ENCODE measurements at places on chromosomes 5 and 9. TPM values are rescaled to one million over a fixed set of nuclear protein-coding genes. Genes with fewer than 3 reads are reported as not detected.

DNA sequence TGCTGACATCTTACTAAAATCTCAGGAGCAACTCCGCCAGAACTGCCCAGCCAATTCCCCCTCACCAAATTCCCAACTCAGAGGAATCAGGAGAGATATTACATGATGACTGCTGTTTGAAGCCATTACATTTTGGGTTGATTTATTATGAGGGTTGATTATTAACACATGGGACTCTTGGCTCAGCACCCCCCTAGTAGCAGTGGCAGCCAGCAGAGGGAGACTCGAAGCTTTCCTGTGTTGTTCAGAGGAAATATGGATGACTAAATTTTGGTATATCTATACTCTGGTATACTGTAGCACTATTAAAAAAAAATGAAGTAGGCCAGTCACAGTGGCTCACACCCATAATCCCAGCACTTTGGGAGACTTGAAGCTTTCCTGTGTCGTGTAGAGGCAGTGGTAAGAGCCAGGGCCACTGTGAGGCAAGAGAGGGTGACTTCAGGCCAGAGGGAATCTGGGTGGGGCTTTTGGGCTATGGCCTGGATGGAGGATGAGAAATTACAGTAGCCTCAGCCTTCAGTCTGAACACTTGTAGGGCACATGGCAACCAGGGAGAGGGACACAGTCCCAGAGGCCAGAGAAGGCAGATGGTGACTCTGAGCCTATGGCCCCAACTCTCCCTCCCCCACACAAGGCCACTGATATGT, 111.4 kb downstream of the LHX2 start:
- DNase-seq: no peak

DNA sequence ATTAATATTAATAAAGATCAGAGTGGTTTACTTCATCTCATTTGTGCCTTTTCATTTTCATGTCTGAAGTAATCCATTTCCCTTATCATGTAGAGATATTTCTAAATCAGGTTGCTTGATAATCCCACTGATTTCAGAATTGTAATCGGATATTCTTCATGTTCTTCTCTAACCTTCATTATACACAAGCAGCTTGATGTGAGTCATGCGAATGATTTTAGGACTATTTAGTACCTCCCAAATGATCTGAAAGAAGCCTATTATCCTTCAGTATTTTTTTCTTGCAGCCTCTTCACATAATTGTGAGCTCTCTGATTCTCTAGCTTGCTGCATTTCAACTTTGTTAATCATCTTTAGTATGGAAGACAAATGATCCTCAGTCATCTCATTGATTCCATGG, 182.0 kb downstream of the GIN1 start:
- DNase-seq: no peak

GRCh38 chr5:172569861-172570558, 71.1 kb upstream of the NEURL1B start:
- DNase-seq: no peak

- DNase-seq: no peak
Measured at GRCh38 chr5:174134545-174134944, 89.0 kb downstream of the NSG2 start.

DNA sequence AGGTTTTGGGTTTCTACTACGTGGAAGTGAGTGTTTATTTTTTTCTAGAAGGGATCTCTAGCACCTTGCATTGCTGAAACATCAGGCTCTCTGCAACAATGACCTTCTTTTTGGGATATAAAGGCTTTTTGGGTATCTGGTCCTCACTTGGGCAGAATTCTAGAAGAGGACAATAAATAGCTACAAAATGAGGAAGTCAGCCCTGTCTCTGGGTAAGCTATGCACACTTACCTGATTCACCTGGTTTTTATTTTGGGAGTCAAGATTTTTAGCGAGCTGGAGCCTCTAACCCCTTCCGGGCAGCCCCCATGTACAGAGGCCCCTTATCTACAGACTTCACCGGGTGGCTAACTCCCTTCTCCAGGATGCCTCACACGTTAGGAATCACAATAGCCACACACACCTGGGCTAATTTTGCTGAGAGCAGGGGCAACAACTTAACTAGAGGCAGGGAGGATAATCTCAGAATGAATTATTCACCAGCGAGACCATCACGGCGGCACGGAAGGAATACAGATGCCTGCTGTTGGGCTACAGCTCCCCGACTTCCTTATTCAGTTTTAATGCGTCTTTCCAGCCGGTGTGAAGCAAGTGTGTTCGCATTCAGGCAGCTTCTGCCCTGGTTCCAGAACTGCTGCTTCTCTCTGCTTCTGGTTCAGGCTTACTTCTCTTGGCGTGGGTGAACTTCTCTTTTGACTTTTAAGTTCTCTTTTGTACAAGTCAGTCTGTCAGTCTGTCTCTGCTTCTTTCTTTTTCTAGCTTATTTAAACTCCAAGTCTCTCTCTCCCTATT, 341.0 kb upstream of the PANK3 start:
- DNase-seq: no peak

GRCh38 chr5:127370631-127371030, 80.0 kb downstream of the MEGF10 start:
- no peak for DNase-seq

- no peak for DNase-seq
Measured at GRCh38 chr9:108897324-108898096, 35.4 kb downstream of the ACTL7A start.

DNA sequence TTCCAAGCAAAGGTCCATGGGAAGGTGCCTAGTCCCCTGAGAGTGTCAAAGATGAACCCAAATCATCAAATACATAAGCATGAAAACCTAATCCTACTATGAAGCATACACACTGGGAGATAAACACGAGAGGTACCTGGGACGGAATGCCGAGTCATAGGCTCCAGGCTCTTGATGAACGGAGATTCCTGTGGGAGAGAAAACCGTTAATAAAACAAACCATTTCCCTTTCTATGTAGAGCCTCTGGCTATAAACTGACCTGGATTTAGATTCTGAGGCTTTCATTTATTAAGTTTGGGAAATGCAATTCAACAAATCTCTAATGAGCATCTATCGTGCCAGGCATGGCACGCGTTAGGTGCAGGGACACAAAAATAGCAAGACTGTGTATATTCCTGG, 206.4 kb upstream of the IL12B start:
- DNase-seq: no peak

DNA sequence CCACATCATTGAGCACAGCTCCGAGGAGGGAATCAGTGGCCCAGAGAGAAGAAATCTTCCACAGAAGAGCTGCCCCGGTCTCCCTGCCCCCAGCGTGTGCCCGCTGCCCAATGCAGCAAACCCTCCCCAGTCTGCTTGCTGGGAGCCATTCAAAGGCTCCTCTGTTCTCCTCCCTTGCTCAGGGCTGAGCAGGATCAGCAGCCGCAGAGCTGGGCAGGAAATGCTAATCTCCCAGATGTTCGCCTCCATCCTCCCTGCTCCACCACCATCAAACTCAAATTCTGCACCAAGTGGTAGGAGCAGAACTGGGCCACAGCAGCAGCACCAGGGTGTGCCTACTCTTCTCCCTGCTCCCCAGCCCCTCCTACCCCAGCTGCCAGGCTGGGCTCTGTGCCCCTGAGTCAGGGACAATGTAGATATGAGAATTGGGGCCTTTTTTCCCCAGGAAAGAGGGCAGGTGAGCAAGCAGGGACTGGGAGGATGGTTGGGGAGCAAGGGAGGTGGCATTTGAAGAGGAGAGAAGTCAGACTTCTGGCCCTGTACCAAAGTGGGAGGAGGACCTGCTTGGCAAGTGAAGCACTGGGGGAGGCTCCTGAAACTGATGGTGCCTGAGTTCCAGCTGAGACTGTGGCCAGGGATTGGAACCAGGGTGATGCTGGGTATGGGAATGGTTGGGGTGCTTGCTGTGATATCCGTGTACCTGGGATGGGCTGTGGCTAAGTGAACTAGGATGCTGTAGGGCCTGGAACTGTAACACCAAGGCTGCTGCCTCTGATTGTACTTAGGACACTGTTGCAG, 1.9 kb upstream of the PCDH1 start:
- no peak for DNase-seq

GRCh38 chr9:37997636-37998374, 71.2 kb downstream of the SHB start:
- DNase-seq: no peak

DNA sequence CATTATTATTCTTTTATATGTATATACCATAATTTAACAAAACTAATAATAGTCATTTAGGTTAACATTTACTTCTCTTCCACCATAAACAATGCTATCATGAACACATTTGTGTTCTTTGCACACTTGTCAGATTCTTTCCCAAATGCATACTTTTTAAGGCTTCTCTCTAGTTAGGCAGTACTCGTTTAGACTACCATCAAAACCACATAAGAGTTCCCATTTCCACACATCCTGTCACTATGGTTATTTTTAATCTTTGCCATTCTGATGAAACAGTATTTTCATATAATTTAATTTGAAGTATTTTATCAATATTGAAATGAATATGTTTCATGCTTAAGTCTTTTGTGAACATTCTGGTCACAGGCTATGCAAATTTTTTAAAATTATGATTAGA, 15.1 kb downstream of the DROSHA start:
- no peak for DNase-seq

DNA sequence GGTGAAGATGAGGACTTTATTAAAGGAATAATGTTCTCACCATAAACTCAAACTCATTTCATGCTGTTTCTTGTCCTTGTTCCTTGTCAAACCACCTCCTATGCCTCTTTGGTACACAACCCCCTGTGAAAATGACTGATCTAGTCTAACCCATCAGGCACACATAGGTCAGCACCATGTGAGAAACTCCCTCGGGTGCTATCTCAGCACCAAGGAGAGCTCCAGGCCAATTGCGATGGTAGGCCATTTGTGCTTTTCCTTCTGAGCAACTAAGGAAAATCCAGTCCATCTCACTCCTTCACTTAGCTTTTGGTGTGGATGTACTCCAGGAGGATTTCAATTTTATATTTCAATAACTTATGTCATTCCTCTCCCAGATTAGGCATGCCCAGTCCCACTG, 199.8 kb downstream of the ZNF608 start:
- DNase-seq: no peak

DNA sequence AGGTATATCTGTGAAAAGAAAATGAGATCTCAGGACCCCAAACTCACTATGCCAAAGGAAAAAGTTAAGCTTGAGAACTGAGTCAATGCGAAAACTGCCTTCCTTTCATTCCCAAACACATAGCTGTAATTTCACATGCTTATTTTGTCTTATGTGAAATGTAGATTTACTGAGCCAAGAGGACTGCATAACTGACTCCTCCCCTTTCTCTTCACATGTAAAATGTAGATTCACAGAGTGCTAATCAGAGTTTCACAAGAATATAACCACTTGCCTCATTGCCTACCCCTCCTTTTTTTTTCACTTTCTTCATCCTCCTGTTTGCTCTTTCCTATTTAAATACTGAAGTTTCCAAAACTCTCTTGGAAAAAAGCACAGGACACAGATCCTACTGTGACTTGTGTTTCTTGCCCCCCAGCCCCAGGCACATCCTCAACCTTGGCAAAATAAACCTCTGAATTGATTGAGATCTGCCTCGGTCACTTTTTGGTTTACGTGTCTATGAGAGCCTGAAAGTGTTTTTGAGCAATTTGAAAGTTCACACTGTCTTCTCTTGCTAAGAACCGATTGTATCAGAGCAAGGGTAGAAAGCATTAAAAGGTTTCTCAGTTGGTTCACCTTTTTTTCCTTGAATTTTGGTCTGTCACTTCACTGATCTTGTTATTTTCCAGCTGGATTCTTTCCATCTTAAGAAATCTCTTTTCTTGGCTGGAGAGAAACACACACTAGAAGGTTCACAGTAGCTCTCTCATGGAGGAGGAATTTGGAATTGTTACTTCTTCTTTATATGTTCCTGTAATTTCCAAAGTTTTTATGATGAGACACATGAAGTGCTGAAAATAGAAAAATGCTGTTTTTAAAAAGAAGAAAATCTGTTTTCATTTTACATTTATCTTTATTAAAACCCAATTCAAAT, 44.8 kb upstream of the SNAPC3 start:
- DNase-seq: no peak

- no peak for DNase-seq
Measured at GRCh38 chr5:167479779-167480178, 811.7 kb upstream of the WWC1 start.

DNA sequence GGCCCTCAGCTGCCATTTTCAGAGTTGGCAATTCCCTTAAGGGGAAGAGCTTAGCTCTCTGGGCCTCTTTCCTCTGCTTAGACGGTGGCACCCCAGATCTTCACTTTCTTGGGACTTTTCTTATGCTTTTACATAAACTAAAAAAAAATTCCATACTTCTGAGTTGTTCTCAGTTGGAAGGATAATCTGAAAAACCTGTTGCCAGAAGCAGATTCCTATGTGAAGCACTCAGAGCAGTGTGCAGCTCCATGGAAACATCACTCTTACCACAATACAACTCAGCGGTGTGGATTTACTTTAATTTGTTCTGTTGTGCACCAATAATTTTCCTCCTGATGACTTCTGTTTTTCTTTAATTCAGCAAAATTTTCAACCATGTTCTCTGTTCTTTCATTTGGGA, 44.1 kb upstream of the MROH2B start:
- DNase-seq: no peak

DNA sequence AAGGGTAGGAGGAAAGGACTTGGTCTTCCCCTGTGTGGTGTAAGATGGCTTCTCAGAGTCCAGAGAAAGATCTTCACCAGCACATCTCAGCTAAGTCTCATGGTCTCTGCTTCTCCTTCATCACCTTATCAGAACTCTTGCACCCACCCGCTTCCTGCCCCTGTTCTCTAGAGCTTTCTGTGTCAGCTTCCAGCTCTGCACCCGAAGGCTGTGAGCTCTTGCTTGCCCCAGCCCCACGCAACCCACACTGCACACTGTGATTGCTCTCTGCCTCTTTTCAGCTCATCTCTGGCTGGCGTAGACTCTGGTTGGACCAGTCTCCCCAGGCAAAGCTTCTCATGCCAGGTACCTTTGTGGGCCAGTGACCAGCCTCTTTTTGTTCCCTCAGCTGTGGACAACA, 93.2 kb upstream of the RAPGEF1 start:
- DNase-seq: no peak

DNA sequence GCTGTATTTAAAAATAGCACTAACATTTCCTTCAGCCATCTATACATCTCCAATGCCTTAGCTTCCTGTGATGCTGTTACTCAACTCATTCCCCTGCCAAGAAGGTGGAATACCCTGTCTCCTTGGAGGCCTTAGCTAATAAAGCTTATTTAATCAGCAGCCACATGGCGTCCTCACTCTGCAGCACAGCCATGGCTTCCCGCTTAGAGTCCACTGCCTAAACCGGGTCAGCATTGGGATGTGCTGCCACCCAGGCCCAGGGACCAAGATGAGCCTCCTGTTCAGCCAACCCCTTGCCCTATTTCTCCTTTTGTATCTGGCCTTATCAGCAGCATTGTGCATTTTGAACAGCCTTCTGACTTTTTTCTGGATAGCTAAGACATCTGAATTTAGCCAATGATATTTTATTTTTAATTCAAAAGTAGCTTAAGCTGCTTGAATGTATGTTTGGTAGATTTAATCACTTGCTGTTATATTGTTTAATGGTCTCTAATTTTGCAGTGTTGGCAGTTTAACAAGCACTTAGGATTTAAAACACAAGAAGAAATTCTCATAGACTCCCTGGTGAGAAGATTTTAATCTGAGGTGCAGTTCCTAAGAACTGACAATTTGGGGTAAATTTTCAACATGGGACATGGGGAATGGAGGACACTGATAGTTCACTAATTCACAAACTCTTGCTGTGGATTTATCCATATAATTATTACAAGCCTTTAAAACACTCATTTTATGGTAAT, 113.0 kb downstream of the RPS23 start:
- peak; percentile 29 for DNase-seq

GRCh38 chr5:132659598-132660493, 1.9 kb downstream of the IL13 start:
- no peak for DNase-seq

The ORM2 gene
- 1.3 TPM for polyA plus RNA-seq

The LHX3 gene
- not detected for polyA plus RNA-seq

The CORO2A gene
- 8.1 TPM for polyA plus RNA-seq

The SLC27A6 gene
- polyA plus RNA-seq: 5.1 TPM

The CCDC112 gene
- 18.0 TPM for polyA plus RNA-seq

The FCHO2 gene
- 34.2 TPM for polyA plus RNA-seq

The PCDHGA1 gene
- 0.50 TPM for polyA plus RNA-seq
